ENCODE measurements at places on chromosomes 7 and 10. TPM values are rescaled to one million over a fixed set of nuclear protein-coding genes. Genes with fewer than 3 reads are reported as not detected.

The GIMAP8 gene
- total RNA-seq = 104 TPM

The SYT15 gene
- total RNA-seq = not detected

The ADAM8 gene
- 1.1 TPM for total RNA-seq

The PAOX gene
- 6.4 TPM for total RNA-seq

The FBH1 gene
- 104 TPM for total RNA-seq

The NXPH1 gene
- total RNA-seq = not detected

The TYSND1 gene
- total RNA-seq = 10.5 TPM

The MKRN1 gene
- total RNA-seq = 50.3 TPM

The SPDYE8 gene
- not detected for total RNA-seq

The HOXA11 gene
- 10.3 TPM for total RNA-seq

The BAZ1B gene
- total RNA-seq = 43.5 TPM

The POU6F2 gene
- total RNA-seq = not detected

The INHBA gene
- total RNA-seq = 27.9 TPM

The SPDYE16 gene
- not detected for total RNA-seq

The GRM3 gene
- total RNA-seq = not detected

The PLAC9 gene
- 2.9 TPM for total RNA-seq

The FBXL13 gene
- total RNA-seq = 4.4 TPM
